Hepatic stellate cell (primary cell): ENCODE measurements at places on chromosomes 3 and 15.

DNA sequence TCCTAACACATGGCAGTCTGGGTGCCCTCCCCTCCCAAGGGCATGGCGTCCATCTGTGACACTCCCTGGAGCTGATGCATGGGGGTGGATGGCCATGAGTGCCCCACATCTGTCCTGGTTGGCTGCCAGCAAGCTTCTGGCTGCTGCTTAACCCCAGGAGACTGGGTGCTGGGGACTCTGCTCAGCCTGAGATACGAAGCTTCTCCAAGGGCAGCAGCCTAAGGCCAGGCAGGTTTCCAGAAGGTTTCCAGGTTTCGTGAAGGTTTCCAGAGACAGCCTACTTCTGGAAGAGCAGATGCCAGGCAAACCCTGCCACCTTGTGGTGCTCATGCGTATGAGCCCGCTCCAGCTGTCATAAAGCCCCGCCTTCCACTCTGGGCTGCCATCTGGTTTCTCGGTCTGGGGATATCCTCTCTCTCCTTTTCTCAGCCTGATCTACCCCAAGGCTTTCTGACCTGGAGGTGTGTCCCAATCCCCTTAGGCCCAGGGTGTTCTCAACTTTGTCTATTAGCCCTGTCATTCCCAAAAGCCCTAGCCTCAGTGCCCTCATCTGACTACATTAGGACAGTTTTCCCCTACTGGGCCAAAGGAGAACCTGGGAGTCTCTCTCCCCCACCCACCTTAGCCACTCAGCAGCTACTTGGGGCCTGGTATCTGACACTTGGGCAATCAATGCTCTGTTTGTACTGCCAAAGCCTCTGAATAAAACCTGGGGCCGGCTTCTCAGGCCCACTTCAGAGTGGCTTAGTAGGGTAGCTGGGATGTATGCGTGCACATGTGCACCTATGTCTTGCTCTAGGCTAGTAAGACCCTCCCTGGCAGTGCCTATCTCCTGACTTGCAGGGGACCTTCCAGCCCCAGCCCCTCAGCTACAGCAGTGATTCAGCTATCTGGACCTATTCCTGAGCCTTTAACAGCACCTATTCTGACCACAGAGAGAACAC lies 12.0 kb downstream of the MRPL46 start:
- DNase-seq = peak; percentile 71

GRCh38 chr15:99059010-99059981 lies 45.6 kb upstream of the SYNM start:
- DNase-seq = peak; percentile 95

DNA sequence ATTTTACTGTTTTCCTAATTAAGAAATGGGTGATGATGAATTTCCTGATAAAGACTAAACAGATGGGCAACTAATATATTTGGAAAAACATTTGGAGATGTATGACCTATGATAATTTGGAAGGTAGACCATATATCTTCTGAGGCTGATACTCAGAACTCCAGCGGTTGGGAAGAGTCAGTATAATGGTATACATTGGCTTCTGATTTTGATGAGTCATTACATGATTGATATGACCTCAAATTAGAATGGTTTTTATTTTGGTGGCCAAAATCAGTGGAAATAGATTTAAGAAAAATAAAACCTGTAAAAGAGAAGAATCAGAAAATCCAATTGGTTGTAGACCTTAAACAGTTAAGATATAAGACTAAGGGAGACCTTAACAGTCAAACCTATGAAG lies 496.4 kb upstream of the ALCAM start:
- DNase-seq = no peak

DNA sequence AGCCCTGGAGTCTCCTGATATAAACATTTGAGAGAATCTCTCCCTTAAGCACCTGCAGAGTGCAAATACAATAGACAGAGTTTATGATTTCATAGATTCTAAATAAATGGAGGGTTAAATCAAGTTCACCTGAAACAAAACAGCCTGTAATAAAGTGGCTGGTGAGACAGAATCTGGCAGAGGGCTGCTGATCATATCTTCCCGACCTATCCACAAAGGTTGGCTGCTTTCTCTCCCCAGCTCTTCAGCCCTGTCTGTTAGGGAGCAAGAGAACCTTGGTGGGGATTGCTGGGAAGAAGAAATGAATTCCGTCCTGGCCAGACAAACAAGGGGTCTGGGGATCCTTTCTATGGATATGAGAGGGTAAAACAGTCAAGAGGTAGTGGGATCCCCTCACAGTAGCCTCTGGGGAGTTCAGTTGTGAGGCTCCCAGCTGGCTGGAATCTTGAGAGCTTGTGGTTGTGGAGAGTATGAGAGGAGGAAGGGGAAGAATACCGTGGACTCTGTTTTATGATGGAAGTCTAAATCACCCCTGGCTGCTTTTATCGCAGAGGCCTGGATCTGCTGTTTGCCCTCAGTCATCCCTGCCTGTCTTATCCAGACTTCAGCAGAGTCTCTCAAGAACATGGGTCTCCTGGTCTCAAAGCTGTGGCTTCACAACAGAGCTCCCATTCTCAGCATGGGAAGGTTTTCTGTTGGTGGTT lies 451.3 kb downstream of the NTRK3 start:
- DNase-seq = no peak

- DNase-seq = no peak
Observed at GRCh38 chr15:73797366-73798158, 44.4 kb upstream of the INSYN1 start.

DNA sequence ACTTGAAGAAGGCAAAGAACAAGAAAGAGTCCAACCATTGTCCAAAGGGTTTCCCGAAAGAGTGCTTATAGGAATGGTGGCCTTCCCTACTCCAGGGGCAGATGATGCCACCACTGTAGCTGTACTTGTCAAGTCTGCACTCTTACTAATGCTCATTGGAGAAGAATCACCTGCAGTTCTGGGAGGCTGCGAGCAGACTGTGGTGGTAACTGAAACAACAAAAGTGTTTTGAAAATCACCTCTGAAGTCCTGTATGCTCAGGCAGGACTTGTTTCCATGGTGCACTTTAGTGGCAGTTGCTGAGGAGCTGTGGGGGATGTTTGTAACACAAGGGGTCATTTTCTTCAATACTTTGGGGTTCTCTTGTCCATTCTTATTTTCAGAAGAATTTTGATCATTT lies 36.0 kb downstream of the USF3 start:
- no peak for DNase-seq

DNA sequence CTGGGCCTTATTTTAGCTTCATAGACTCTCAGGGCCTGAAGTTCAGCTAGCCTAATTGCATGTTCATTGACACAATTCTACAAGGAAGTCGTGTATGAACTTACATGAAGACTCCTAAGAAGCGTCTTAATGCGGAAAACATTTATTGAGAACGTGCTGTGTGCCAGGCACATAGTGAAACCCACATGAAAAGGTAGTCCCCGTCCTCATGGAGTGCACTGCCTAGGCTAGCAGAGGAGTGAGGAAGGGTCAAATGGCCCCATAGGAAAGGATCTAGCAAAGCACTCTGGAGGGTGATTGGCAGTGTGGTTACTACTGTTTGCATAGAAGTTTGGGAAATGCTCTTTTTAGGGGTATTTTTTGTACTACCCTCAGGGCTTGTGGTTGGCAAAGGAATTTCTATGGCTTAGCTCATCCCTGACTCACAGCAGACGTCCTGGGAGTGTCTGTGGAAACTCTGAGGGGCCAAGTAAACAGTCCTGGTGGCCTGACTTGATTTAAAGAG lies 854 bp upstream of the NPTN start:
- peak; percentile 85 for DNase-seq

DNA sequence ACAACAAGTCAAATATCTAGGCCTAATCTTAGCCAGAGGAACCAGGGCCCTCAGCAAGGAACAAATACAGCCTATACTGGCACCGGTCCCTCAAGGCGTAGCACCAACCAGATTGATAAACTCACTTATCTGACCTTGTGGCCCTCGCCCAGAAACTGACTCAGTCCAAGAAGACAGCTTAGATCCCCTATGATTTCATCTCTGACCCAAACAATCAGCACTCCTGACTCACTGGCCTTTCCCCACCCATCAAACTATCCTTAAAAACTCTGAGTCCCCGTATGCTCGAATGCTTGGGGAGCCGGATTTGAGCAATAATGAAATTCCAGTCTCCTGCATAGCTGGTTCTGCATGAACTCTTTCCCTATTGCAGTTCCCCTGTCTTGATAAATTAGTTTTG lies 1.6 kb upstream of the SORD start:
- DNase-seq = no peak

- DNase-seq = no peak
Observed at GRCh38 chr3:167899093-167899492, 163.6 kb downstream of the SERPINI1 start.

DNA sequence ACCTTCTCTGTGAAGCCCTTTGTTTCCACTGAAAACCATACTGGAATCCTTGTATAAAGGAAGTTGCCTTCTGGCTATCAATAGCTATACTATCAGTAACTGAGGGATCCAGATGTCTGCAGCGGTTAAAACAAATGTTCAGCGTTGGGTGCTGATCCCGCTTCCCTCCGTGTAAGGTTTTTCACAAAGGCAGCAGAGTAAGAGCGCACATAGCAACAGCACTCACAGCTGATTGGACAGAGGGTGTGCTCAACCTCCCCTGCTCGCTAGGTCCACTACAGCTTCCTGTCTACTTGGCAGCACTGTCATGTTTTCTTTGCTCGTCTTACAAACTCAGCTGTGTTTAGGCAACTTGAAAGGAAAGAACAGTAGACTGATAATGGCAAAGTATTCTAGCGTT lies 27.3 kb downstream of the ATOSA start:
- DNase-seq = peak; percentile 47

DNA sequence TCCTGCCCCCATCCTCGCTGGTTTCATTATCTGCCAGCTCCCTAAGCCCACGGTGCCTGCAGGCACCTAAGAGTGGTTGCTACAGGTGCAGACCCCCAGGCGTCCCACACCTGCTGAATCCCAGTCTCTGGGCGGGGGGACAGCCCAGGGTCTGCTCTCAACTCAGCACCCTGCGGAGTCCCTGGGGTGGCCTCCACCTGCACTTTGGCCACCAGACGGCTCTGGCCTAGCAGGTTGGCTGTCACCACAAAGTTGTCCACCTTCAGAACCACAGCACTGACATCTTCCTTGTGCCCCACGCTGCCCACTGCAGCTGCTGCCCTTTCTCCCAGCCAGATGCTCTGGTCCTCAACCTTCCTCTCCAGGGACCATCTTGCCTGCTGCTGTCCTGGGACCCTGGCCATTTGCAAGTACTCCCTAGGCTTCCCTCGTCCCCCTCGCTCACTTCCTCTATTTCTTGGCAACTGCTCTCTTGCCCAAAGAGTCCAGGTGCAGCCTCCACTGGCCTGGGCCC lies 34.9 kb upstream of the SNRPA1 start:
- no peak for DNase-seq
